ENCODE measurements at places on chromosomes 5 and 9.

- DNase-seq = no peak
Observed at GRCh38 chr5:5278815-5279381, 138.8 kb downstream of the ADAMTS16 start.

GRCh38 chr5:5421149-5421960, 1.1 kb upstream of the ICE1 start:
- DNase-seq = no peak

DNA sequence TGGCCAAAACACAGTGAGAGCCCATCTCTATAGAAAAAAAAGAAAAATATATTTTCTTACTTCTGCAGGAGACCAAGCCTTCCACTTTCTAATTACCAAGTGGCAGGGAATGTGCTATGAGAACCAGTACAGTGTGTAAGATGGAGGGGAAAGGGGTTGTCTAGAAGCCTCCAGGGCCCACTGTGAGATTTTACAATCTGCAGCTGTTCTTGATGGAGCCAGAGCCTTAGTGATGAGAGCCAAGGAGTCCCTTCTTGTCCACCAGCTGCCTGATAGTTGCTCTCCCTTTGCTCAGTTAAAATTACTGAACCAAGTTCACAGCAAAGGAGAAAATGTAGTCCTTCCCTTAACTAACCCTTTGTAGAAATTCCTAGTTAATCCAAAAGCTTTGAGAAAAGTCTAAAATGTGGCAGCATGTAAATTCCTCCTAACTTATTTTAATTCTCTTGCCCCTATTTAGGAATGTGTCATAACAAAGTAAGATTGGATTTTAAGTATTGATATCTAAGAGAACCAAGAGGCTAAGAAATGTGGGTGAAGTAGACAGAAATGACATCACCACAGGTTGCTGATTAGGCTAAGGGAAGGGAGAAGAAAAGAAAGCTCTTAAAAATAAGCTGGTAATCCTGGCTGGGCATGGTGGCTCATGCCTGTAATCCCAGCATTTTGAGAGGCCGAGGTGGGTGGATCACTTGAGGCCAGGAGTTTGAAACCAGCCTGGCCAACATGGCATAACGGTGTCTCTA, 19.3 kb downstream of the SRP19 start:
- no peak for DNase-seq

- peak; percentile 95 for DNase-seq
Observed at GRCh38 chr9:16030528-16031185, 477.8 kb downstream of the CCDC171 start.

DNA sequence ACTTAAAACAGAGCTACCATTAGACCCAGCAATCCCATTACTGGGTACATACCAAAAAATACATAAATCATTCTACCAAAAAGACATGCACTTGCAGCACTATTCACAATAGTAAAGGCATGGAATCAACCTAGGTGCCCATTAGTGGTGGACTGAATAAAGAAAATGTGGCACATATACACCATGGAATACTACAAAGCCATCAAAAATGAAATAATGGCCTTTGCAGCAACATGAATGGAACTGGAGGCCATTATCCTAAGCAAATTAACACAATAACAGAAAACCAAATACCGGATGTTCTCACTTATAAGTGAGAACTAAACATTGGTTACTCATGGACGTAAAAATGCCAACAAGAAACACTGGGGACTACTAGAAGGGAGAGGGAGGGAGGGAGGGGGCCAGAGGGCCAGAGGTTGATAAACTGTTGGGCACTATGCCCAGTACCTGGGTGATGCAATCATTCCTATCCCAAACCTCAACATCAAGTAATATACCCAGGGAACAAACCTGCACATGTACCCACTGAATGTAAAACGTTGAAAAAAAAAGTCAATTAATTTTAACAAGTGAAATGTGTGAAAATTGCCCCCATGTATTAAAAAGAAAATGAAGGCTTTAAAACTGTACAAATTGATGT, 24.5 kb upstream of the GPR150 start:
- no peak for DNase-seq

Data from fibroblast of skin of right quadriceps (primary cell).